Glutamatergic neuron (in vitro differentiated cells): ENCODE measurements at places on chromosomes 12 and 14. TPM values are rescaled to one million over a fixed set of nuclear protein-coding genes. Genes with fewer than 3 reads are reported as not detected.

DNA sequence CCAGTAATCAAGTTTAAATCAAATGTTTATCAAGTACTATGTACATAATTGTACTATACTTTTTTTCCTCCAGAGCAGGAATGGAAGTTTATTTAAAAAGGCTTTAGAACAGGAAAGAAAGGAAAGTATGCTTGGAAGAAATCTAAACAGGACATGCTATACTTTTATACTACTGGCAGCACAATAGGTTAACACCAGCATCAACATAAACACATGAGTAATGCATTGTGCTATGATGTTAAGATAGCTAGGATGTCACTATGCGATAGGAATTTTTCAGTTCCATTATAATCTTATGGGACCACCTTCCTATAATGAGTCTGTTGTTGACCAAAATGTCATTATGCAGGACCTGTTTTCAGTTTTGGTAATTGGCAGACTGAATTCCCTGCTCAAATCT lies 41.5 kb upstream of the ANKS1B start:
- no peak for DNase-seq

GRCh38 chr14:104287301-104288009 lies 149.1 kb downstream of the KIF26A start:
- peak; percentile 6 for DNase-seq

Gene CRIP2
- 78.5 TPM for total RNA-seq

- DNase-seq: peak; percentile 10
Measured at GRCh38 chr12:132152411-132152821, 8.2 kb downstream of the NOC4L start.

Gene SERPINA12
- total RNA-seq: not detected

DNA sequence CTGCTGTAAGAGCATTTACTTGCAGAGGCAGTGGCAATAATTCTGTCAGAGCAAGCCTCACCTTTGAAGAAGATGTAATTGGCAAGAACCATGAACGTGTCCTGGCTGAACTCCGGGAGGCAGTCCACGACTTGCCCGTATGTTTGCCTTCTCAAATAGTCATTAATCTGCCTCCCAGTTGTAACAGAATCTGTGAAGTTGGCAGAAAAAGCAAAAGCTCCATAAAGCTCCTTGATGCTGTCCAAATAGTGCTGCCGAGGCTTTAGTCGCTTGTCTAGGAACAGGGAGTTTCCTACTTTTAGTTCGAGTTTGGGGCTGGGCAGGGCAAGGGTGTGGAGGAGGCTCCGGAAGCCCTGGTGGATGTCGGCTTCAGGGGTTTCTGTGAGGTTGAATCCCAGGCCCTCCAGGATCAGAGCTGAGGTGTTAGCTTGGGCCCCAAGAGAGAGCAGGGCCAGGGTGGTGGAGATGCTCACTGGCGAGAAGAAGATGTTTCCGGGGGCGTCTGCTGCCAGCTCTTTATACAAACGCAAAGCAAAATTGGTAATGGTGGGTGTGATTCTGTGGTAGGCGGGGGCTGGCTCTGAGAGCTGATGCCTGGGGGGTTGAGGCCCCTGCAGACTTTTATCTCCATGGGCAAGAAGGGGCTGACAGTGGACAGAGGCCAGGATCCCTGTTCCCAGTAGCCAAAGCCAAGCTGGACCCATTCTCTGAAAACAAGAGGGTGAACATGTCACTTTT lies 4.4 kb downstream of the SERPINA11 start:
- no peak for DNase-seq

DNA sequence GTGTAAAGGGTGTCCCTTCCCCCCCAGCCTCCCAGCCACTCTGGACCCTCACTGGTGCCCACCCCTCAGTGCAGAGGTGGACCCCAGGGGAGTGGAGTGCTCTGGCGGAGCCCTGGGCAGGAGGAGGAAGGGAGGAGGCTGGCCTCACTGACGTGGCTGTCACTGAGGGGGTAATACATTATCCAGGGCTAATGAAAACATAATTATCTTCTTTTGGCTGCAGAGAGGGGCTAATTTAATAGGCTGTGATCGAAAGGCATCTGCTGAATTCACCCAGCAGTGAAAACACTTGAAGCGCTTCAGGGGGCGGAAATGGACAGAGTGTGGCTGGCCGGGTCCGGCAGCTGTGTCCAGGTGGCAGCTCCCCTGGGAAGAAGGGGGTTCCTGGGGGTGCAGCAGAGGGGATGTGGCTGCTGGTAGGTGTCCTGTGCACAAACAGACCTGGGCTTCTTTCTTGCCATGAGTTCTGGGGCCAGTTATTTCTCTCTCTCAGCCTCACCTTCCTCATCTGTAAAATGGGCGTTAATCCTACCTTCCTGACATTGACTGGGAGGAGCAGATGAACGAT lies 3.7 kb upstream of the NOS1 start:
- no peak for DNase-seq

DNA sequence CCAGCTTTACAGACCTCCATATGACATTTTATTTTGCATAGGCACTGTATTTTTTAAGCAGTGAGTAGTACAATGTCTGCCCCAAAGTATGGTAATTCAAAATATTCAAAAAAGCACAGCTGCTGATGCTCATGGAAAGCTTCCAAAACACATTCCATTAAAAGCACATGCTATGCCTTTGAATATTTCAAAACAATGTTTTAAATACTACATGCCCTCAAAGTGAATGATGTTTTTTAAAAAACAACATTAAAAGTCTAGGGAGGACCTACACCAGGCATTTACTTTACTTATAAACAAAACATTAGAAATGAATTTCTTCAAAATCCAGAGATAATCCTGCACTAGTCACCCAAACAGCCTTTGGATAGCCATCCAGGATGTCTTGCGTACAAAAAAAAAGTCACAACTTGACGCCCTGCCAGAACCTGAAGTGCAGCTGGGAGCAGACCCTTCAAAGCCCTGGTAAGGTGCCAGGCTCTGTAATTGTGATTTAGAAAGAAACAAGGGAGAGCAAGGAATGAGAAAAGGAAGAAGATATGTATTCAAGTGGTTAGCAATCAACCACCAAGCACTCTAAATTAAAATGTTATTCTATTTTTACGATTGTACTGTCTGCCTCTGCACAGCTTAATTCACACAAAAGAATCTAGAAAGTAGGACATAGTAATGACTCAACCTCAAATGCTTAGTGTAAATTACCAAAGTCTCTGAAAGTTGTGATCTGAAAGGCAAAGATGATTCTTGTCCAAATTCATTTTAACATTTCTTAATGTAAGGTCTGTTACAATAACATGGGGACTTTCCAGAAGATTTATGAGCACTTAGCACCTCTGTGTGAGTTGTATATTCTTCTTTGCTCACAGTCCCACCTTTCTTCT lies 31.9 kb downstream of the CEP83 start:
- DNase-seq: no peak

GRCh38 chr12:84804691-84805473 lies 107.7 kb downstream of the SLC6A15 start:
- DNase-seq: no peak

DNA sequence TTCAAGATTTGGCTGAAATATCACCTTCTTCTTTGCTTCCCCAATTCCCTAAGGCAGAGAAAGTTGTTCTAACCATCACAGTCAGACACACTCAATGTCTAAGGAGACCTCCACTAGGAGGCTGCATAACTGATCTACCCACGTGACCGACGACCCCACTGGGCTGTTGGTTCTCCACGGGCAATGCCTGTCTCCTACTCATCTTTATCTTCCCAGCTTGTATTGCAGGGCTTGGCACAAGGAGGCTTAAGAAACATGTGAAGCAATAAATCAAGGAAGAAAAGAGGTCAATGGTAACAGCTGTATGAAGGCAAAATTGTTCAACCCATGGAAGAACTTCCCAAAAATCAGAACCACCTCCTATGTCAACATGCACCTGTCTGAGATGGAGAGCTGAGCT lies 27.1 kb downstream of the NT5DC3 start:
- DNase-seq: no peak

DNA sequence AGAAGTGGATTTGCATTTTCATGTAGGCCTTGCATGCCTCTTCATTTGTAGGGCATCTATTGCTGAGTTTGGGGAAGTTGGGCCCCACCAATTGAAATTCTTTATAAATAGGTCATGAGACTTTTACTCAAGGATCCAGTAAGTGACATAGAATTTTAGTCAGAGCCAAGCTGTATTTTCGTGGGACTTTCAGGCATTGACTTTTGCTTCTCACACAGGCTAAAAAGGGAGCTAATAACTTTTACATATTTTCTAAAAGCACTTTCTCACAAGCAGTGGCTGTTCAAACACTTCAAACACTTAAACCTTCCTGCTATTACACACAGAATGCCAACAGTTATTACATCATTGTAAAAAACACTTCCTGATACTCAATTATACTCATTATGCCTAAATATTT lies 260.5 kb downstream of the MSRB3 start:
- no peak for DNase-seq

DNA sequence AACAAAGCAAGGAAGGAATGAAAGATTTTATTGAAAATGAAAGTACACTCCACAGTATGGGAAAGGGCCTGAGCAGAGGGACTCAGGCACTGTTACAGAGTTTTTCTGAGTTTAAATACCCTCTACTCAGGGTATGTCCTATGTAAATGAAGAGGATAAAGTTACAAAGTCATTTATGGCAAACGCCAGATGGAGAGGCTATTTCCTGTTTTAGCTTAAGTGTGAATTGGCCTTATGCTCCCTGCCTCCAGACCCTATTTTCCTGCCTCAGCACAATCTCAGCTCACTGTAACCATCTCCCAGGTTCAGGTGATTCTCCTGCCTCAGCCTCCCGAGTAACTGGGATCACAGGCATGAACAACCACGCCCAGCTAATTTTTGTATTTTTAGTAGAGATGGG lies 6.8 kb upstream of the PHC1 start:
- no peak for DNase-seq

Gene TESPA1
- total RNA-seq: not detected

Gene DNAJC22
- total RNA-seq: 4.5 TPM

DNA sequence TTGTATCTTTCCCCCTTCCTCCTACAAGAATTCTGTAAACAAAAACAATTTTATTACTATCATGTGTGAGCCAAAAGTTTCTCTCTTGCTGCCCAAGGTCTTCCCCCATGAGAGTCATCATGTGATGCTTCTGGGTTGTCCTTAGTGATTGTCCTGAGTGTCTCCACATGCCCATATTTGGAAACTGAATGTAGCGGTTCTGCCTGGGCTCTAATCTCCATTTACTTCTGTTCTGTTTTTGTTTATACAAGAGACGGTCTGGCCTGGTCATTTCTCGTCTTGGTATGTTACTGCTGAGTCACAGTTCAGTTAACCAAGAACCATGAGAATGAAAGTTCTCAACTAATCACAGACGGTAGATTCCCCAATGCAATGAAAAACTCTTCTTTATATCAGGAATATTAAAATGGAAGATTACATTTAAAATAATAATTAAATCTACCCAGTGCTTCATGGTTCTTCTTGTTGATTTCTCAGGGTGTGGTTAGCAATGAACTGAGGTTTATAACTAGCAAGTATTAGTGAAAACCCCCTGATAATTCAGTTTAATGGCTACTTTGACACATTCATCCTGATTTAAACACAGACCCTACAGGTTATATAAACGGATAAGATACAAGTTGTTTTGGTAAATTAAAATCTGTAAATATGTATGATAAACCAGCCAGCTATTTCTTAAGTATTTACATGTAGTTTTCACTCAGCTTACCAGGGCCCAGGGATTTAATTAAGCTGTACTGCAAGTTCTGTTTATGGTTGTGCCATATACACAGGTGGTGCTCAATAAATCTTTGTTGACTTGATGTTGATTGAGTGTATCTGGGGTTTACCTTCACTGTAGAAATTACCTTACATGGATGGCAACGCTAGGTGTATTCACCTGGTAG lies 81.1 kb downstream of the PELI2 start:
- DNase-seq: no peak

Gene OLR1
- total RNA-seq: not detected

GRCh38 chr12:20183563-20183962 lies 184.8 kb upstream of the PDE3A start:
- no peak for DNase-seq

GRCh38 chr12:2101771-2102170 lies 49.0 kb downstream of the CACNA1C start:
- DNase-seq: no peak

DNA sequence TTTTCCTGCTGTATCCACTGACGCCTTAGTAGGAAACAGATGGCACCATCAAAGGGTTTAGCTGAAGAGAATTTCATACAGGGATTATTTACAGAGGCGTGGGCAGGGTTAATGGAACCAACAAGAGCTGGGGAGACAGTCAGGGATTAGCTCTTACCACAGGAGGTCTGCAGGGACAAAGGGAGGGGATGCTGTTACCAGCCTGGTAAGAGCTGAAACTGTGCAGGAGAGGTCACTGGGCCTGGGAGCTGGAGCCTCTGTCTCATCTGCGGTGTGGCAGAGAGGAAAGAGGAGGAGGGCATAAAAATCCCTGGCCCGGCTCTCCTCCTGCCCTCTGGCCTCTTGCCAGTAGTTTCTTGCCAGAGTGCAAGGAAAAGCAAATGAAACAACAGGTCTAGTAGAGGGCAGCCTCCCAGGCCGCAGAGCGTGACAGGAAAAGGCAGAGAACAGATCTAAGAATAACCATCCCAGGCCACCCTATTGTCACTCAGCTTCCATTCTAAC lies 18.9 kb upstream of the POC1B start:
- peak; percentile 20 for DNase-seq

Gene LRRC10
- not detected for total RNA-seq

Gene AMN
- total RNA-seq: 0.34 TPM

Gene APEX1
- total RNA-seq: 265 TPM

- DNase-seq: no peak
Measured at GRCh38 chr12:27285403-27285802, 41.3 kb downstream of the STK38L start.

- DNase-seq: no peak
Measured at GRCh38 chr14:70698288-70698687, 56.6 kb downstream of the TTC9 start.

DNA sequence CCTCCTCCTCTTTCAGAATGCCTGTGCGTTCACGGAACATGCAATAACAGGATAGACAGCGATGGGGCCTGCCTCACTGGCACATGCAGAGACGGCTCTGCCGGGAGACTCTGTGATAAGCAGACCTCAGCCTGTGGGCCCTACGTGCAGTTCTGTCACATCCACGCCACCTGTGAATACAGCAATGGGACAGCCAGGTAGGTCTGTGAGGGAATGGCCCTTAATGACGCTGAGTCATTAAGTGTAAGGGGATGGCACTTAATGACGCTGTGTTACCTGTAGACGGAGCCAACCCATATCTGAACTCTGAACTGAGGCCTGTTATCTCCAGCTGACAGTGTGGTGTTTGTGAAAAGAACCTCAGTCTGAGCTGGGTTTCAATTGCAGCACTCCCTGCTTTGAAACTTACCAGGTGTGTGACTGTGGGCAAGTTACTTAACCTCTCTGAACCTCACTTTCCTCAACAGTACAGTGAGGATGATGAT lies 86.9 kb downstream of the STAB2 start:
- no peak for DNase-seq

Gene CACNA1C
- total RNA-seq: 11.0 TPM

- no peak for DNase-seq
Measured at GRCh38 chr14:68140806-68141205, 321.2 kb downstream of the RAD51B start.
